ENCODE measurements at places on chromosomes 11 and 22.
A peak's percentile ranks its signal among the peaks of the same experiment; 100 is the strongest.

GRCh38 chr11:59283825-59284772 is 71.4 kb upstream of the MPEG1 start:
- DNase-seq: peak; percentile 61

- peak; percentile 49 for DNase-seq
Measured at GRCh38 chr11:58762284-58763119, 30.8 kb upstream of the GLYAT start.

DNA sequence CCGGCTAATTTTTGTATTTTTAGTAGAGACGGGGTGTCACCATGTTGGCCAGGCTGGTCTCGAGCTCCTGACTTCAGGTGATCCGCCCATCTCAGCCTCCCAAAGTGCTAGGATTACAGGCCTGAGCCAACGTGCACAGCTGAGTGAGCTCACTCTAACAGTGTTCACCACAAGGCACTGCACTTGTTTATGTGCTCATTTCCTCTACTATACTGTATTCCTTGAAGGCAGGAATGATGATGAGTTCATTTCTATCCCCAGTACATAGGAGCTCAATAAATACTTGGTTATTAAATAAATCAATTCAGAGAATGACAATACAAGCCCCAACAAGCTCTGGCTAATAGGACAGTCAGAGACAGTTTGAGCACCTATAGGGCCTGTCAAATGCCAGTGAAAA is 29.1 kb downstream of the ALG8 start:
- no peak for DNase-seq

- DNase-seq: no peak
Measured at GRCh38 chr11:14212986-14213385, 146.0 kb downstream of the RRAS2 start.

GRCh38 chr11:27806122-27806521 is 105.9 kb upstream of the BDNF start:
- DNase-seq: no peak

- no peak for DNase-seq
Measured at GRCh38 chr11:30321321-30321720, 1.6 kb upstream of the ARL14EP start.

DNA sequence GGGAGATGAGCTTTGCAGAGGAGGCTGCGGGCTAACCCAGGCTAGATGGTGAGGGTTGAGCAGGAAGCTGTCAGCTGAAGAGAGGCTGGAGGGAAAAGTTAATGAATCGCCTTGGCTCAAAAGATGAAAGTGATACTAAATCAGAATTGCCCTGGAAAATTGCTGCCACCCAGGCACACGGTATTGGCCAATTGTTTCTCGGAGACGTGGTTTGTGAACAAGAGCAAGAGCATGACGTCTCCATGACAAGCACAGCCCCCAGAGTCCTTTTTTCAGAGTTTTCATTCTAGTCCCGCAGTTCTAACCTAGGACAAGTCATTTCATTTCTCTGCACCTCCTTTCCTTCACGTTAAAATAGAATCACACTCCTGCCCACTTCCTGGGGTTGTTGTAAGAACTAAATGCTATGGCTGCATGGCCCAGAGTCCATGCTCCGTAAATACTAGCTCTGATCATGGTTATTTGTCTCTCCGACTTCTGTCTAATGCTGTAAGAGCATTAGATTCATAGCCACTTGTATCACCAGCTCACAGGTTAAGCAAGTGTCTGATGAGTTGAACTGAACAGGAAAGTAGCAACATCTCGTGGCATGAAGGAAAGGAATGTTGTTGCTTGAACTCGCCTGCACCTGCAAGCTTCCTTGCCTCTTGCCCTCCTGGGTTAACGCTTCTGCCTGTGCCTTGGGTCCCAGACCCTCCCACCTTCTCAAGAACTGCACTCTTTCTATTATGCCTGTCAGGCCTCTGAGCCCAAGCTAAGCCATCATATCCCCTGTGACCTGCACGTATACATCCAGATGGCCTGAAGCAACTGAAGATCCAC is 33.8 kb upstream of the NUP50 start:
- no peak for DNase-seq

DNA sequence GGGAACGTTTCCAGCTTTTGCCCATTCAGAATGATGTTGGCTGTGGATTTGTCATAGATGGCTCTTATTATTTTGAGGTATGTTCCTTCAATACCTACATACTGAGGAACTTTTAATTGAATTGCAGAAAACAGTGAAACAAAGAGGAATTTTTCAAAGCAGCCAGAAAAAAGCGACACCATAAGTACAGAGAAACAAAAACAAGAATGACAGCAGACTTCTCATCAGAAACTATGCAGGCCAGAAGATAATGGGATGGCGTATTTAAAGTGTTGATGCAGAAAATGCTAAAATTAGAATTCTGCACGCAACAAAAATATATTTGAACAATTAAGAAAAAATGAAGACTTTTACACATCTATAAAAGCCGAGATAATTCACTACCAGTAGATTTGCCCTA is 95.4 kb upstream of the TIMP3 start:
- peak; percentile 35 for DNase-seq

- no peak for DNase-seq
Measured at GRCh38 chr11:33291004-33291777, 34.0 kb downstream of the HIPK3 start.

GRCh38 chr22:25492841-25493734 is 71.4 kb upstream of the GRK3 start:
- no peak for DNase-seq

All from SW480 (cell line).